ENCODE measurements at places on chromosomes 12 and 14. TPM values are rescaled to one million over a fixed set of nuclear protein-coding genes. Genes with fewer than 3 reads are reported as not detected.

GALNT16 gene
- 0.11 TPM for total RNA-seq

KLRG1 gene
- 11.5 TPM for total RNA-seq

GDF3 gene
- total RNA-seq: not detected

P2RX4 gene
- 40.3 TPM for total RNA-seq

CCND2 gene
- 784 TPM for total RNA-seq

DCTN2 gene
- total RNA-seq: 99.3 TPM

MGST1 gene
- 0.33 TPM for total RNA-seq

LGR5 gene
- total RNA-seq: not detected

BBS10 gene
- 6.1 TPM for total RNA-seq

CLEC2A gene
- total RNA-seq: not detected

SERPINA3 gene
- not detected for total RNA-seq

CFAP73 gene
- 0.16 TPM for total RNA-seq

SLC6A12 gene
- 0.16 TPM for total RNA-seq

FSCB gene
- total RNA-seq: not detected

FIGNL2 gene
- 0.42 TPM for total RNA-seq

CCDC184 gene
- 0.72 TPM for total RNA-seq

PLXNC1 gene
- 5.6 TPM for total RNA-seq

KLHDC1 gene
- 2.7 TPM for total RNA-seq

DNA sequence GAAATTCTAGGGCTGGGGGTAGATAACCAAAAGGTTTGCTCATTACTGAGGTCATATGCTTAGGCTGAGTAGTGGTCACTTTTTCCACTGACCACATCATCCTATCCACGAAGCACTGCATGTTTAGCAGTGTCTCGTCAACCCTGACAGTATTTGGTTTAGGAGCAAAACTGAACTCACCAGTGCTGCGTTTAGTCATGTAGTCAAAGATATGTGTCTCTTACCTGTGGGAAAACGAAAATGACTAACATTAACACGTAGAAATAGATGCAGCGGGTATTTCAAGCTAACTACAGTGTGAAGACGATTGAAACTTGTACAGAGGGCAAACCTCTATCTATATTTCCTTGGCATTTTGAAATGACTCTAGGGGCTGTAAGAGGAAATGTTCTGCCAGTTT is 34.6 kb downstream of the MTHFD1 start:
- no peak for DNase-seq

GRCh38 chr14:83085725-83086124 is 1552.1 kb upstream of the SEL1L start:
- no peak for DNase-seq

DNA sequence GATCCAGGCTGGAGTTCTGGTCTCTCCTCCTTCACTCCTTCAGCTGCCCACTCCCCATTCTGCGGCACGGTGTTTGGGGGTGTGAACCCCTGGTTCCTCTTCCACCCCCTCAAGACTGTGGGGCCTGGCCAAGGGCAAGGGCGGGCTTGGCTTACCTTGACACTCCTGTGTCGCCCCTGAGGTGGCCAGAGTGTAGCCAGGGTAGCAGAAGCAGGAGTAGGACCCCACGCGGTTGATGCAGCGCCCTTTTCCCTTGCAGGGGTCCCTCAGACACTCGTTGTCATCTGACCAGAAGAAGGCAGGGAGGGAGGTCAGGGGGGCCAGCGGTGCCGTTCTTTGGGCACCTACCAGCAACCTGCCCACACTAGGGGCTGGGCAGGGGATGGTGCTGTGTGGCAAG is 28.2 kb downstream of the ISCA2 start:
- no peak for DNase-seq

DNA sequence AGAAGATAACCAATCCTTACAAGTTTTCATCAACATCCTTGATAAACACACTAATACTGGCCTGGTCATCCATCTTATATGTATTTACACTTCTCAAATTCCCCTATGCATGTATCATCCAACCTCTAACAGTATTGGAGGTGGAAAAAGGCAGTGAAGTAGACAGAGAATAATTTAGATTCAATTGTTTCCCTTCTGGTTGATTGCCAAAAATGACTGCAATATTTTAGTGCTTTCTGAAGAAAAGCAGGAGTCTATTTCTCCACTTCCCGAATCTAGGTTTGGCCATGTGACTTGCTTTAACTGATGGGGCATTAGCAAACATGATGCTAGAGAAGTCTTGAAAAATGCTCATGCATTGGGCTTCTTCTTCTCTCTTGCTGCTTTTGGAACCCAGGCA is 78.3 kb upstream of the METAP2 start:
- no peak for DNase-seq

- no peak for DNase-seq
These were observed 286.6 kb upstream of the RGS6 start for GRCh38 chr14:71645656-71646055.

DNA sequence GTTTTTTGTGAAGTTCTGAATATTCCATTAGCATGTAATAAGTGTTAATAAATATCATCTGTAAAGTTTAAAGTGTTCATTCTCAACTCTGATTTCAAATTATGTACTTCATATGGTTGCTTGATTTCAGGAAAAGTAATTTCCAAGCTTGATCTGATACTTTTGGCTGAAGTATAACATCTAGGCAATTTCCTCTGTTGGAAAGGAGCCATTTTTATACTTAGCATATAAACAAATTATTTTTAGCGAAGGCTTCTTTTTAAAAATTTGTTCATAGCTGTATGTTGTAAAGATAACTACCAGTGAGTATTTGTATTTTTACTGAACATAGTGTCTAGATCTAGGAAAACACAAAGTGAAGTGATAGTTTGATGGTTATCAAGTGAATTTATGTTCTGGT is 153.4 kb upstream of the TMTC2 start:
- no peak for DNase-seq

- no peak for DNase-seq
These were observed 56.8 kb downstream of the SDR9C7 start for GRCh38 chr12:56877195-56878009.

- DNase-seq: no peak
These were observed 134.4 kb upstream of the NUDT4 start for GRCh38 chr12:93243382-93243688.

- DNase-seq: no peak
These were observed 1.4 kb downstream of the BCL11B start for GRCh38 chr14:99270458-99271220.

GRCh38 chr12:125343649-125344048 is 278.4 kb downstream of the AACS start:
- no peak for DNase-seq

DNA sequence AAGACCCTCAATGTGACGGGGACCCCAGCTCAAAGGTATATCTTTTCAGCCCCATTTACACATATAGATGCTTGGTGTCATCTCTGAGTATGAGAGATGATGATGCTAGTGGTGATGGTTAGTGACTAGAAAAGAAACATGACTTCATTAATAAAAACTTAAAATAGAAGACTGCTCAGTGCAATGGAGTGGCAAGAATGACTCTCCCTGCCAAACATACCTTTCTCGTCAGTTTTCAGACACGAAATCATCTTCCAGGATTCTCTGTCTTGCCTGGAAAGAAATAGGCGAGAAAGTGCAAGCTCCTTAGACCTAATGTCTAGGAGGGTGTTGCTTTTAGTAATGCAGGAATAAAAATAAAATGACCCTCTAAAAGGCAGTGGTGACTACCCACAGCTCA is 71.7 kb downstream of the TPH2 start:
- DNase-seq: no peak

GRCh38 chr14:67704484-67705089 is 2.9 kb downstream of the RDH12 start:
- peak; percentile 45 for DNase-seq

- no peak for DNase-seq
These were observed 48.3 kb upstream of the ACTN1 start for GRCh38 chr14:69027242-69027913.

- no peak for DNase-seq
These were observed 128.0 kb downstream of the RFLNA start for GRCh38 chr12:124422570-124423523.

DNA sequence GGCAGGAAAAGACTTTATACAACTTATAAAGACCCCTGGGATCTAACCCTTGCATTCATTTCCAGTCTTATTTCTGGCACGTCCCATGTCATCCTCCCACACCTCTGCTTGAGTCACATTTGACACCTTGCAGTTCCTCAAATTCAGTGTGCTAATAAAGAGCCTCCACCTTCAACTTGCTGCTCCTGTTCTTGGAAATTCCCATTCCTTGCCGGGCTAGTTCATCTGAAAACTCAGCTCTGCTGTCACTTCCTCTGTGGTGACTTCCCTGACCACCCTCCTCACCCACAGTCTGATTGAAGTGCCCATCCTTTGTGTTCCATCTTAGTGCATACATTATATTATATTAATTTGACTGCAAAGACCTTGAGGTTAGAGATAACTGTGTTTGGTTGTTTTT is 37.4 kb upstream of the PSMA6 start:
- no peak for DNase-seq

DNA sequence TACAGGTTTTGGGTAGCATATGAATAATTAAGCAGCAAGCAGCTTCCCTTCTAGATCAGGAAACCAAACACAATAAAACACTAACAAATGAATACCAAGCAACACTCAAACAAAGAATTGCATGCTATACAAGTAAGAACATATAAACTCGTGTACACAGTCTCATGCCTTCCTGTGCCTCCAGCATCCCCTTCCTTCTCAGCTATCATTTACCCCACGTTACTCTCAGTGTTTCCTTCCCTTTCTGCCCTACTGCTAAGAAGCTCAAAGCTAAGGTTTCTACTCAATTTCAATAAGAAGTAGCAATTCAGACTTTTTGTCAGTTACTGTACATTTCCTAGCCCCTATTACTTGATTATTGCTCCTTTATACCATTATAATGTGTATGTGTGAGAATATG is 81.0 kb downstream of the DUSP16 start:
- DNase-seq: no peak

DNA sequence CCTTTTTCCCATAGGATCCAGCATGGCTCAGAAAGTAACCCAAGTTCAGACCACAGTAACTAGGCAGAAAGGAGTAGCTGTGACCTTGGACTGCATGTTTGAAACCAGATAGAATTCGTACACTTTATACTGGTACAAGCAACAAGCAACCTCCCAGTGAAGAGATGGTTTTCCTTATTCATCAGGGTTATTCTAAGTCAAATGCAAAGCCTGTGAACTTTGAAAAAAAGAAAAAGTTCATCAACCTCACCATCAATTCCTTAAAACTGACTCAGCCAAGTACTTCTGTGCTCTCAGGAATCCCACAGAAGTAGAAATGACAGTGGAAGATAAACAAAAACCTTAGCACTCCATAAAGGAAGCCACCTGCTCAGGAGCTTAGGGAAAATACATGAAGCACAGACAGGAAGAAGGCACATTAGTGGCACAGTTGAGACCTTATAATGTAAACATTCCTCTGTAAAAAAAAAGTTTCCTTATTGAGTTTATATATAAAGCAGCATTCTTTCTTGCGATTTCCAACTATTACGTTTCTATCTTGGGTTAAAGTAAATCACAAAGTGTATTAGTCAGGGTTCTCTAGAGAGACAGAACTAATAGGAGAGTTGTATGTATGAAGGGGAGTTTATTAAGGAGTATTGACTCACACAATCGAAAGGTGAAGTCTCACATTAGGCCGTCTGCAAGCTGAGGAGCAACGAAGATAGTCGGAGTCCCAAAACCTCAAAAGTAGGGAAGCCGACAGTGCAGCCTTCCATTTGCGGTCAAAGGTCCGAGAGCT is 398.4 kb downstream of the DAD1 start:
- DNase-seq: no peak

DNA sequence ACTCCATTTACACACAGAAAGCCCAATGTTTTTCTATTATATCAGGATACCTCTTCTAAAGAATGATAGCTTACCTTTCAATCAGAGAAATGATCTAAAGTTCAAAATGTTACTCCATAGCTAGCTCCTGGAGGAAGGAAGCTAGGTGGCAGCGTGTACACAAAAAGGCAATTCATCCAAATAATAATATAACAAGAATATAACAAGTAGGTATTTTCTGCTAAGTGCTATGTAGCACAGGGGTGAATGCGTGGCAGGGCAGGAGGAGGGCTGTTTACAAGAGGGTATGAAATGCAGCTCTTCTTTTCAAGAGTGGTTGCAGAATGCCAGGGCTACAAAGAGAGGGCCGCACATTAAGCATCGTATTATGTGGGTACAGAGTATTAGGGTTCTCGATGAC is 663 bp upstream of the SNAPC1 start:
- no peak for DNase-seq

DNA sequence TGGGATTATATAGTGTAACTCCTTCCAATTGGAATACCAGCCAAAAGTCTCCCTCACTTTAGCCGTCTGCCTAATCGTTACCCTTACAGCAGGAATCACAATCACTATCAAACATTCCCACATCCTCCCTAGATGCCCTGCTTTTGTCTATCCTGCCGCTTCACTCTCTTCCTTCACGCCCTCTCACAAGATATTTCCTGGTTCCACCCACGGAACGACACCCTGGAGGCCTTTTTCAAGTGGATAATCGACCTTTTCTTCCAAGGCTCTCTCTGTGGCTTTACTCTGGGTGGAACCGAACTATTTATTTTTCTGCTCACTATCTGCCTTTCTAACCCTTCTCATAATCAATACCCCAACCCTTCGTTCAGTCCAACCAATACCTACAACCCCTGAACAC is 58.9 kb downstream of the MOK start:
- no peak for DNase-seq

- no peak for DNase-seq
These were observed 38.8 kb downstream of the FBXO21 start for GRCh38 chr12:117151403-117152031.

DNA sequence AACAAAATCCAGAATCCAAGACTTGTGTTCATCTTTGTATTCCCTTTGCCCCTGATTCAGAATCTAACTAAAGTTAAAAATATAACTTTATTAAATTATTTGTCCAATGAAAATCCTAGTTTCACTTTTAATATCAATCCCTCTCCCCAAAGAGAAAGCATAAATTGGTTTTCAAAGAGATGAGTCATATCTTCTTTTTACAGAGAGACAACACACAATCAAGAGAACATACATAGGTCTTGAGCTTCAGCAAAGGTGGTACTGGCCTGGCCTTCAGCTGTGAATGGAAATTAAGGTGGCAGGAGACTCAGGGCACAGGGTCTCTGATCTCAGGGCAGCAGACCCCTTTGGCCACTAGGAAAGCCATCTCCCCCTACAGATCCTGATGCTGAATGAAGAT is 4.3 kb upstream of the ASCL1 start:
- DNase-seq: no peak

GRCh38 chr12:103858953-103859601 is 18.0 kb upstream of the NT5DC3 start:
- no peak for DNase-seq

DNA sequence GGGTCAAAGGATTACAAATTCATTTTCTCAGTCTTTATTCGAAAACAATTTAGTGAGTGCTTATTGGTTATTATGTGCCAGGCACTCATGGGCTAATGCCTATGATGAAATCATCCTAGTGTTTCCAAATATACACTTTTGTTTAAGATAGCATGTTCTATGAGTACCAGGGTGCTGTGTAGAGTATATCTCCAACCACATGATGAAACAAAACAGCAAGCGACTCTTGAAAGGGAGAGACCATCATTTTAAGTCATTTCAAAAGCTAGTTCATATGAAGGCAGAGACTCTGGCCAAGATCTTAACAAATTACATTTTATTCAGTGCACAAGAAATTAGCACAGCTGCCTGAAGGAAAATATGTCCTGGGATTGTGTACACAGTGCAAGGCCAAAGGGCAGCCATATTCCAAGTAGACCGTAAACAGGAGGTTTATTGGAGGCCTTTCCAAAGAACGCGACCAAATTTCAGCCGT is 204.2 kb downstream of the EFCAB11 start:
- no peak for DNase-seq

- DNase-seq: no peak
These were observed 200.7 kb downstream of the SLC2A13 start for GRCh38 chr12:39905152-39905551.

- no peak for DNase-seq
These were observed 390.6 kb downstream of the KCNH5 start for GRCh38 chr14:62654641-62655040.

GRCh38 chr12:29640589-29641345 is 143.0 kb downstream of the TMTC1 start:
- no peak for DNase-seq

Measured in CD8-positive, alpha-beta memory T cell (primary cell).